ENCODE measurements at places on chromosomes 11 and 22.
A peak's percentile ranks its signal among the peaks of the same experiment; 100 is the strongest.

DNA sequence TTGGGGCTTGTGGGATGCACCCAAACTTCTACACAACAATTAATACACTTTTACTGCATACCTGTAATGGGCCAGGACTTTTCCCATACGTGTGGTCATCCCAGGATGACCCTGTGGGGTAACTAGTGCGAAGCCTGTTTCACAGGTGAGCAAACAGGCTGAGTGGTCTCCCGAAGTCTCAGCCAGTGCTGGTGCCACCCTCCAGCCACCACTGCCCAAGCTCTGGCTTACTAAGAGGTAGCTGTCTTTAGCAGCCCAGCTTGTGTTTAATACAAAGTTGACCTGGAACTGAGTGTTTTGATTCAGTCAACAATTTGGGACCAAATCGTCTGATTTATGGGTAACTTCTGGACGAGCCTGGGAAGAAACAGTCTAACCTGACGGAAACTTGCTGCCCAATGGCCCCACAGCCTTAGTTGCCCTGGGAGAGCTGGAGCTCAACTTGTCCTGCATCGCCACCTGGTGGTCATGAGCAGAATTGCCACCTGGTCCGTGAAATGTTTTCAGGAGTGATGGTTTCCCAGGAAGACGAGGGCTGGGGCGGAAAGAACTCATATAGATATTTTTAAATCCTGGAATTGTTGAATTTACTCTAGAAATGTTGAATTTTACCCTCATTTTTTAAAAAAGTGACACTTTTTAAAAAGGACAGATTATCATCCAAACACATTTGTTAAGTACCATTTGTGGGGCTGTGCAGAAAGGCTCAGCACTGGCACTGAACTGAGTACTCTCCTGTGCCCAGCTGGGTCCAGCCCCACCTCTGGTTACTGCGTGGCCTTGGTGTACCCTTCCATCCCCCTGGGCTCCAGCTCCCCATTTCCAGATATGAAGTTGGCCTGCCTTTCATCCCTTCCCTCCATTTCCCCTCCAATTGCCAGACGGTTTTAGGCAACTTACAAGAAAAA is 95.5 kb upstream of the PARVA start:
- DNase-seq: peak; percentile 87

DNA sequence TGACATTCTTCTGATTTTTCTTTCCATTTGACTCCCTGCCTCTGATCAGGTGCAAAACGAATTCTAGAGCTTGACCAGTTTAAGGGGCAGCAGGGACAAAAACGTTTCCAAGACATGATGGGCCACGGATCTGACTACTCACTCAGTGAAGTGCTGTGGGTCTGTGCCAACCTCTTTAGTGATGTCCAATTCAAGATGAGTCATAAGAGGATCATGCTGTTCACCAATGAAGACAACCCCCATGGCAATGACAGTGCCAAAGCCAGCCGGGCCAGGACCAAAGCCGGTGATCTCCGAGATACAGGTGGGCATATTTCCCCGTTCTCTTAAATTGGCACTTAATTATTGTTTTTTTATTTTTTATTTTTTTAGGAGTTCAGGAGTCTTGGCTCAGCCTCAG is 15.4 kb downstream of the XRCC6 start:
- peak; percentile 27 for DNase-seq

GRCh38 chr11:468493-468892 is 18.4 kb downstream of the PTDSS2 start:
- DNase-seq: no peak

DNA sequence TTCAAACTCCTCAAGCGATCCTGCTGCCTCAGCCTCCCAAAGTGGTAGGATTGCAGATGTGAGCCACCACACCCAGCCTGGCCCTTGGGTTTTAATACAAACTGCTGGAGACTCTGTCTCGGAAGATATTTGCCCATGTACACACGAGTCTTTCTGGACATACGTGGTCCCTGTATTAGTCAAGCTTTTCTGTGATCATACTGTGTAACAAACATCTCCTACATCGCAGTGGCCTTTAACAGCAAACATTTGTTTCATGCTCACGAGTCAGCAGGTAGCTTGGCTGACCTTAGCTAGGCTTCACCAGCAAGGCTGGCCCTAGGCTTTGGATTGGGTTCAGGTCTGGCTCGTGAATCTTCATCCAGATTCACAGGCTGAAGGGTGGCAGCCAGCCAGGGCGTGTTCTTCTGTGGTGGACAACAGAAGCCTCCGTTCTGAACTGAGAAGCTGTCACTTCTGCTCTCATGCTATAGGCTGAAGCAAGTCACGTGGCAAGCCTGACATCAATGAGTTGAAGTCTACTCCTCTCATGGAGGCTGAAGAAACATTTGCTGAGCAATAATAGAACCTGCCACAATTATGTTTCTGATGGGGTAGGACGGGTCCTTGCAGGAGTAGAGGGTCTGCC is 8.8 kb downstream of the KIAA1671 start:
- no peak for DNase-seq

- DNase-seq: no peak
These were observed 87.5 kb downstream of the RTL6 start for GRCh38 chr22:44410451-44410991.
